ENCODE measurements at places on chromosomes 5 and 9. TPM values are rescaled to one million over a fixed set of nuclear protein-coding genes. Genes with fewer than 3 reads are reported as not detected.

DNA sequence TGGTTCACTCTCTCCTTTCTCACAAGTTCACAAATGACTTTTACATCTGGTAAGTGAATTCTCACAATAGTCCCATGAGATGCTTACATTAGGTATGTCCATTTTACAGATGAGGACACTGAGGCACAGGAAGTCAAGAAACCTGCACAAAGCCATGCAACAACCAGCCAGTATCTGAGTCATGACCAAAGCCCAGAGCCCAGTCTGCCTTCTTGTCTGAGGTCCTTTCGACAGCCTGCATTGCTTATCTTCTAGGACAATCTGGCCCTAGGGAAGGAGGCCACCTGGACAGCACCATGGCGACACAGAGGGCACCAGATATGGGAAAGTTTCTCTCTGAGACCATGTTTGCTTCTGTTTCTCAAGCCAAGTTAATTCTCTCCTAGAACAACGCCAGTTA lies 197.1 kb downstream of the NSG2 start:
- no peaks in the 10 kb centered on the region for H3K4me1 ChIP-seq
- H3K36me3 ChIP-seq: no peaks in the 10 kb centered on the region
- H3K4me3 ChIP-seq: no peak overlapping the region
- DNase-seq: no peak
- H3K27ac ChIP-seq: no peak overlapping the region

The ORM2 gene
- 2.4 TPM for total RNA-seq

GRCh38 chr9:110777196-110777875 lies 108.7 kb downstream of the MUSK start:
- no peaks in the 10 kb centered on the region for H3K4me1 ChIP-seq
- H3K4me3 ChIP-seq: no peak overlapping the region
- no peak for DNase-seq
- H3K36me3 ChIP-seq: no peaks in the 10 kb centered on the region
- peak overlapping the region; percentile 3 for H3K27ac ChIP-seq
- no peaks in the 10 kb centered on the region for H3K27me3 ChIP-seq

GRCh38 chr5:179152144-179152895 lies 92.1 kb downstream of the ZNF354C start:
- no peak overlapping the region for H3K4me3 ChIP-seq
- no peaks in the 10 kb centered on the region for H3K36me3 ChIP-seq
- H3K27me3 ChIP-seq: no peaks in the 10 kb centered on the region
- H3K27ac ChIP-seq: no peak overlapping the region
- no peak for DNase-seq
- no peaks in the 10 kb centered on the region for H3K4me1 ChIP-seq

DNA sequence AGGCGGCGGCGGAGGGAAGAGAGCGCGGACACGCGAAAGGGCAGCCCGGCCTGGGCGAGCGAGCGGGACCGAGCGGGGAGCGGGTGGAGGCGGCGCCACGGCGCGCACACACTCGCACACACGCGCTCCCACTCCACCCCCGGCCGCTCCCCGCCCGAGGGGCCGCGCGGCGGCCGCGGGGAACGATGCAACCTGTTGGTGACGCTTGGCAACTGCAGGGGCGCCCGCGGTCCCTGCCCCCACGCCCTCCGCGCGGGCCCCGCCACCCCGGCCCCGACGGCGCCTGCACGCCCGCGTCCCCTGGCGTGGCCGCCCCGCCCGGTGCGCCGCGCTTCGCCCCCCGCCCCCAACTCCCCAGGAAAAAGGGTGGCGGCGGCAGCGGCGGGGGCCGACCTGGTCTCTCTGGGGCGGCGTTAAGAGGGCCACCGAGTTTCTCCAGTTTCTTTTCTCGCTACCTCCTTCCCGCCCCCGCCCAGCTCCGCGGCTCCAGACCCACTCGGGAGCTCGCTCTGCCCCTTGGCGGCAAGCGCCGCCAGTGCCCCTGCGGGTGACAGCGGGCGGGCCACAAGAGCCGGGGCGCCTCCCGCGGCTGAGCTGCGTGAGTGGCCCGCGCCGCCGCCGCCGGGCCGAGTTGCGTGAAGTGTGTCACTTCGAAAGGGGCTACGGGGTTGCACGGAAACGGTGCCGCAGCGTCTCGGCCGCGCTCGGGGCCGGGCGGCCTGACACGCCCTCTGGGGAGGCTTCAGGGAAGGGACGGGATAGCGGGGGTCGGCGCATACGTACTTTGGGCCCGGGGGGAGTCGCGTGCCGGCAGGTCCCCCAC lies at the start of gene NR3C1:
TSS of gene NR3C1 (minus strand) at position 94 of the 823 bp plus-strand sequence. CDS start 2,847 bp downstream, outside the sequence.
- DNase-seq: peak; percentile 81
- H3K27ac ChIP-seq: peak within 1 kb of the TSS; percentile 98
- no peaks in the 10 kb centered on the region for H3K4me1 ChIP-seq
- H3K27me3 ChIP-seq: no peaks in the 10 kb centered on the region

GRCh38 chr9:114363424-114363823 lies 24.4 kb downstream of the AKNA start:
- H3K27ac ChIP-seq: no peak overlapping the region
- H3K4me1 ChIP-seq: peaks cover 16% of the 10 kb centered on the region
- no peak overlapping the region for H3K4me3 ChIP-seq
- H3K36me3 ChIP-seq: peaks cover 41% of the 10 kb centered on the region

The PRELID1 gene
- 245 TPM for total RNA-seq

The SNCAIP gene
- 1.3 TPM for total RNA-seq

GRCh38 chr9:93679536-93680442 lies 103.4 kb downstream of the PHF2 start:
- H3K36me3 ChIP-seq: no peaks in the 10 kb centered on the region
- no peaks in the 10 kb centered on the region for H3K4me1 ChIP-seq
- no peak overlapping the region for H3K4me3 ChIP-seq
- H3K27me3 ChIP-seq: no peaks in the 10 kb centered on the region

DNA sequence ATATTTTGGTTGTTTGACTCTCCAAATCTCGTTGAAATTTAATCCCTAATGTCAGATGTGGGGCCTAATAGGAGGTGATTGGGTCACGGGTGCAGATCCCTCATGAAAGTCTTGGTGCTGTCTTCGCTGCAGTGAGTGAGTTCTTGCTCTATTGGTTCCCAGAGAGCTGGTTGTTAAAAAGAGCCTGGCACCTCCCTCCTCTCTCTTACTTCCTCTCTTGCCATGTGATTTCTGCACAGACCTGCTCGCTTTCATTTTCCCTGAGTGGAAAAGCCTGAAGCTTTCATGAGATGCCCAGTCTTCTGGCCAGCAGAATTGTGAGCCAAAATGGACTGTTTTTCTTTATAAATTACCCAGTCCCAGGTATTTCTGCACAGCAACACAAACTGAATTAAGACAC lies 221.6 kb downstream of the MAT2B start:
- DNase-seq: peak; percentile 29
- H3K27me3 ChIP-seq: no peaks in the 10 kb centered on the region
- no peaks in the 10 kb centered on the region for H3K36me3 ChIP-seq
- H3K4me3 ChIP-seq: no peak overlapping the region
- H3K27ac ChIP-seq: no peak overlapping the region
- H3K4me1 ChIP-seq: no peaks in the 10 kb centered on the region

DNA sequence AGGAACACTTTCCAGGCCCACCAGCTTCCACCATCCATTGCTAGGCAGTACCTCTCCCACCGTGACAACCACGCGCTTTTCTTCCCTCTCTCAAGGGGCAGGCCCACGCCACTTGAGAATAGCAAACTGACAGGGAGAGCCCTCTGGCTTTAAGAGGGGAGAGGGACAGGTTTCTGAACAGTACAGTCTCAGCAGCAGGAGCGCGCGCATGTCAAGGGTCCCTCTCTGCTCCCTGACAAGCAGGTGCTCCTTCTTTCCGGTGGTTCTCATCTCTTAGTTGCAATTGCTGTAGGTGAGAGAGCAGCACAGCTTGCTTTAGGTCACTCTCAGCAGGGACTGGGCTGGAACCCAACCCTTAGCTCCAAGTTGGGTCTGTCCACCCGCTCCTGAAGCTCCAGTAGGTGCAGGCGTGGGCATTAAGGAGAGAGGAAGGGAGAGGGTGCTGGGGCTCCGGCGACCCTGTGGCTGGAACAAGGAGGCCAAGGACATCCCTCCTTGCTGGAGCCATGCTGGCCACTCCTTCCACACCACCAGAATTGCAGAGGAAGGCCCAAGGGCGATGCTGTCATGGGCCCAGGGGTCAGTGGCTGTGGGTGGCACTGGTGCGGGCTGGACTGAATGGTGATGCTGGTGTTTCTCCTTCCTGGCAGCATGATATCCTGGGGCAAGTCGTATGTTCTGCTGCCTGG lies 9.0 kb upstream of the PHF2 start:
- H3K4me1 ChIP-seq: peaks cover 8% of the 10 kb centered on the region
- H3K27me3 ChIP-seq: no peaks in the 10 kb centered on the region
- DNase-seq: no peak

DNA sequence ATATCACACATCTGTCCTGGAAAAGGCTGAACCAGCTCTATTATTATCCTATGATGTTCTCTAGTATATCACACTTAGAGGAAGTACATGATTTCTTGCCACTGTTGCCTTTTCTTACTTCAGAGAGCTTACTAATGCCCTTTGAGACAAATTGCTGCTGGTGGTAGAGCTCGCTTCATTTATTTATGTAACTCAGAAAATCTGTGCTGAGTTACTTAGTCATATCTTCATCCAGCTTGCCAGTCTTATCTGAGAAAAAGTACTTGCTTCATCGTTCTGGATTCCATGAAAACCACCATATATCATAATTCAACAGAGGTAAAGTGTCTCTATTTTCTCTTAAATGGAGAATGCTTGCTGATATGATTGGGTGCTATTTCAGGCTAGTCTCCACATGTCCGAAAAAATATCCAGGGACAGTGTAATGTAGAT lies 26.6 kb downstream of the PTPDC1 start:
- H3K27me3 ChIP-seq: no peaks in the 10 kb centered on the region
- no peaks in the 10 kb centered on the region for H3K36me3 ChIP-seq
- no peaks in the 10 kb centered on the region for H3K4me1 ChIP-seq
- no peak overlapping the region for H3K27ac ChIP-seq
- no peak for DNase-seq

The KLHL9 gene
- 23.9 TPM for total RNA-seq

GRCh38 chr5:151083081-151083676 lies 2.3 kb upstream of the TNIP1 start:
- no peak overlapping the region for H3K4me3 ChIP-seq
- H3K4me1 ChIP-seq: peaks cover 45% of the 10 kb centered on the region
- no peaks in the 10 kb centered on the region for H3K27me3 ChIP-seq
- no peaks in the 10 kb centered on the region for H3K36me3 ChIP-seq

DNA sequence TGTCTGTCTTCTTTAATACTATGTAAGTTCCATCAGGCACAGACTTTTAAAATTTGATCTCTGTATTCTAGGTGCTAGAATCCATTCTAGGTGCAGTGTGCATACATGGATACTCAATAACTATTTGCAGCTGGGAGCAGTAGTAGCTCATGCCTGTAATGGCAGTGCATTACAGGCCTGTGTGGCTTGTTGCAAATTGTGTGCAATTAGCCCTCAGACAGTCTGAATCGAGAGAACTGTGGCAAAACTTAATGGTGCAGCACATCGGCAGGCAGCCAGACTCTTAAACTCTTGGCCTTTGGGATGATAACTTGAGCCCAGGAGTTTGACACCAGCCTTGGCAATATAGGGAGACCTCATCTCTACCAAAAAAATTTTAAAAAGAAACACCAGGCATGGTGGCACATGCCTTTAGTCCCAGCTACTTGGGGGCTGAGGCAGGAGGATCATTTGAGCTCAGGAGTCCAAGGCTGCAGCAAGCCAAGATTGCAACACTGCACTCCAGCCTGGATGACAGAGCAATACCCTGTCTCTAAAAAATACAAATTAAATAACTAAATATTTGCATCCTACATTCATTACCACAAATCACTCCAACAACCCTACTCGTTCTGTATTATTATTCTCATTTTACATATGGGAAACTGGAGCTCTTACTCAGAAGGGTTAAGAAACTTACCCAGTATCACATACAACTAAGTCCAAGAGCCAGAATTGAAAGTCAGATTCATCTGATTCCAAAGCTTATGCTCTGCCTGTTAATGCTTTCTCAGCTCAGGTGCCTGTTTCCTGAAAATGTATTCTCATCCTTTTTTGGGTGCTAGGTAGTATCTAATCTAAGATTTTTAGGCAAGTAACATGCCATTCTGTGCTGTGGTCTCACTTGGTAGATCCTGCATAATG lies 30.1 kb downstream of the PRKACG start:
- no peaks in the 10 kb centered on the region for H3K36me3 ChIP-seq
- no peak overlapping the region for H3K4me3 ChIP-seq
- H3K4me1 ChIP-seq: peaks cover 12% of the 10 kb centered on the region
- DNase-seq: no peak
- no peaks in the 10 kb centered on the region for H3K27me3 ChIP-seq
- no peak overlapping the region for H3K27ac ChIP-seq

The SPOCK1 gene
- total RNA-seq: 8.5 TPM
